ENCODE measurements at places on chromosomes 2 and 18. TPM values are rescaled to one million over a fixed set of nuclear protein-coding genes. Genes with fewer than 3 reads are reported as not detected.
A peak's percentile ranks its signal among the peaks of the same experiment; 100 is the strongest.

CFAP65 gene
- total RNA-seq: 0.21 TPM

GRCh38 chr2:85779641-85780315 lies 26.0 kb downstream of the ATOH8 start:
- no peak for DNase-seq

MYCN gene
- total RNA-seq: 1.3 TPM

DNA sequence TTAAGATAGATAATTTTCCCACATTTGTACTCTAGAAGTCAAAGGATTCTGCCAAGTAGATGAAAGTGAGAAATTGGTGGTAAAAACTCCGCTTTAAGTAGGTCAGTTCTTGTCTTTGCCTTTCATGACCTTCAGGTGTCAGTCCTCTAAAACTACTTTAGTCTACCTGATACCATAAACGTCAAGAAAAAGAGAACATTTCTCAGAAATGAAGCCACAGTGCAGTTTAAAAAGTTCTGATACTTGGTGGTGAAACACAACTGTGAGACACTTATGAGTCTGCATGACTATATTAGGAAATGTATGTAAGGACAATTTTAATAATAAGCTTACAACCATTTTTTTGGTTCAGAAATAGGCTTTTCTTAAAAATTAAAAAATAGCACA lies 583.3 kb downstream of the SATB2 start:
- no peak for DNase-seq

GRCh38 chr2:240452462-240453256 lies 17.2 kb downstream of the GPC1 start:
- peak; percentile 77 for DNase-seq

SULT1C2 gene
- total RNA-seq: not detected

SCYGR7 gene
- not detected for total RNA-seq

GRCh38 chr2:20593072-20594034 lies 57.5 kb downstream of the HS1BP3 start:
- DNase-seq: peak; percentile 86

- no peak for DNase-seq
These were observed 103.5 kb downstream of the SPTBN1 start for GRCh38 chr2:54559593-54560145.

CNTNAP5 gene
- not detected for total RNA-seq

MROH2A gene
- total RNA-seq: not detected

COLEC12 gene
- 29.7 TPM for total RNA-seq

DCC gene
- not detected for total RNA-seq

- no peak for DNase-seq
These were observed 207.0 kb upstream of the AGAP1 start for GRCh38 chr2:235286622-235287374.
